Endothelial cell of coronary artery (primary cell): ENCODE measurements at places on chromosomes 6 and 20. TPM values are rescaled to one million over a fixed set of nuclear protein-coding genes. Genes with fewer than 3 reads are reported as not detected.

The HTR1B gene
- total RNA-seq = 20.4 and 22.2 TPM in 2 replicates

The POU5F1 gene
- total RNA-seq = not detected in 2 replicates

The BMP5 gene
- total RNA-seq = not detected in 2 replicates

The SLC17A9 gene
- 6.6 and 13.8 TPM in 2 replicates for total RNA-seq

The TLDC2 gene
- total RNA-seq = not detected in 2 replicates

The SIM1 gene
- total RNA-seq = under 0.01 TPM in 2 replicates

The HTR1E gene
- total RNA-seq = not detected in 2 replicates

The AHCY gene
- 136 and 138 TPM in 2 replicates for total RNA-seq

The PPP1R3G gene
- total RNA-seq = 0.27 and 1.2 TPM in 2 replicates

The GGTLC1 gene
- total RNA-seq = not detected in 2 replicates

The BTN1A1 gene
- not detected in 2 replicates for total RNA-seq

The IBTK gene
- 38.0 and 38.9 TPM in 2 replicates for total RNA-seq

The CST2 gene
- total RNA-seq = not detected in 2 replicates

The EYS gene
- total RNA-seq = under 0.01 TPM in 1 of 2 replicates, not detected in the other

The FOXF2 gene
- 0.09 TPM in 1 of 2 replicates, not detected in the other for total RNA-seq

The EBF4 gene
- total RNA-seq = 0.99 and 2.9 TPM in 2 replicates

The ZBP1 gene
- total RNA-seq = not detected in 2 replicates
